ENCODE measurements at places on chromosomes 7 and 10.

GRCh38 chr10:116073001-116073400, 200.0 kb downstream of the GFRA1 start:
- no peak for DNase-seq

GRCh38 chr7:108324053-108325038, 131.9 kb downstream of the NRCAM start:
- DNase-seq: no peak

DNA sequence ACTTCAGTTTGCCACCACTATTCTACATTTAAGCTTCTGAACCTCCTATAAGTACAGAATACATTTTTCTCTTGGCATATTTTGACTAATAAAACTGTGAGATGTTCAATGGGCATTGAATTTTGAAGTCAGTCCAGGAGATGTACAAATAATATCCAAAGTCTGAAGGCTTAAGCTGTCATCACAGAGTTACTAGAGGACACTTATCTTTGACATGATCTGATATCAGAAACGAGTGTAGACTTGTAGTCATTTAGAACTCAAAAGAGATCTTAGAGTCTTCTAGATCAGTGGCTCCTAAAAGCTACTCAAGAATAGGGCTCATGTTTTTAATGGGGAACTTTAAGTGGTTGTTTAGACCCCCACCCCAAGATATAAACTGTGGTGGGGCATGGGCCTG, 160.5 kb downstream of the ARID5B start:
- no peak for DNase-seq

DNA sequence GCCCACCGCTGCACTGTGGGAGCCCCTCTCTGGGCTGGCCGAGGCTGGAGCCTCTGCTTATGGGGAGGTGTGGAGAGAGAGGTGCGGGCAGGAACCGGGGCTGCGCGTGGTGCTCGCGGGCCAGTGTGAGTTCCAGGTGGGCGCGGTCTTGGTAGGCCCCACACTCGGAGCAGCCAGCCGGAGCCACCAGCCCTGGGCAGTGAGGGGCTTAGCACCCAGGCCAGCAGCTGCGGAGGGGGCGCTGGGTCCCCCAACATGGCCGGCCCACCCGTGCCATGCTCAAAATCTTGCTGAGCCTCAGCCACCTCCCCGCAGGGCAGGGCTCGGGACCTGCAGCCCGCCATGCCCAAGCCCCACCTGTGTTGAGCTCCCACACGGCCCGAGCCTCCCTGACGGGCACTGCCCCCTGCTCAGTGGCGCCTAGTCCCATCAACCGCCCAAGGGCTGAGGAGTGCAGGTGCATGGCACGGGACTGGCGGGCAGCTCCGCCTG, 856.8 kb upstream of the CELF2 start:
- no peak for DNase-seq
